ENCODE measurements at places on chromosomes 5 and 9.

DNA sequence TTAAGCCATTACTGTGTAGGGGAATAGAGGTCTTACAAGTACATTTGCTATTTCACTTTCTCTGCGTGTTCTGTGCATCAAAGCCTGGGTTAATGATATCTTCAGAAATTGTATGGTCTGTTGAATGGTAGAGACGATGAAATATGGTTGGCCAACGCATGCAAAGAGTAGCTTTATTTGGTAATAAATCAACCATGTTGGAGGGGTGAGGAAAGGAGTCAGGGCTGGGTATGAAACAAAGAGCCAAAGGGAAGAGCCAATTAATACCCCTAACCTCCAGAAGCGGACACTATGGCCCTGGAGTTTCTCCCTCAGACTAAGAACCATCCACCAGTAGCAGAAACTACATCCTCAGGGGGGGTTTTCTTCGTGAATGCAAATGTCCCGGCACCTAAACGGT, 1974.0 kb upstream of the WWC1 start:
- DNase-seq, result no peak

DNA sequence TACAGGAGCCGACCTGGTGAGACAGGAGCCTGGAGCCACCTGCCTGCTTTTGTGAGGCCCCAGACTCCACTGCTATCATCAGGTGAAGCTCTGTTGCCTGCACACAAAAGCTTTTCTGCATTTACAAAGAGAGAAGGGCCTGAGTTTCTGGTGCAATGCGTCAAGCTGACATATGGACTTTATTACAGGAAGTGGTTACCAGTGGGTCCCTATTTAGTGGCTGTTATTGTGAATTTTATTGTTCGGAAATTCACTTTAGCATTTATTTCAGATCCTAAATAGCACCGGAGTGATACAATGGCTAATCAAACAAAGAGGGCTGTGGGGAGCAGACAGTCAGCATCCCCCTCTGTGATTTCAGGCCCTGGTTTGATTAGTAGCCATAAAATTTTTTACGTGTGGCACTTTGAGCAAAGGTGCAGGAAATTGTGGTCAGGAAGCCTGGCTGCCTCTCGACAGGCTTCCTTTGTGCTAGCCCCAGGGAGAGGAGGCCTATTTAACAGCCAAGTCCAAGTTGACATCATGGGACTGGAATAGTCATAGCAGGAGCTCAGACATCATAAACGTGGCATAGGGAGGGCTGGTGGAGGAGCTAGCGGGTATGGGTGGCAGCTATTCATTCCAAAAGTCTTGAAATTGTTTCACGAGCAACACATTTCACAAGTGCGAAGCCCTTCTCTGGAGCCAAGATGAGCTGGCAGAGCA, 8.4 kb downstream of the TGFBI start:
- no peak for DNase-seq

DNA sequence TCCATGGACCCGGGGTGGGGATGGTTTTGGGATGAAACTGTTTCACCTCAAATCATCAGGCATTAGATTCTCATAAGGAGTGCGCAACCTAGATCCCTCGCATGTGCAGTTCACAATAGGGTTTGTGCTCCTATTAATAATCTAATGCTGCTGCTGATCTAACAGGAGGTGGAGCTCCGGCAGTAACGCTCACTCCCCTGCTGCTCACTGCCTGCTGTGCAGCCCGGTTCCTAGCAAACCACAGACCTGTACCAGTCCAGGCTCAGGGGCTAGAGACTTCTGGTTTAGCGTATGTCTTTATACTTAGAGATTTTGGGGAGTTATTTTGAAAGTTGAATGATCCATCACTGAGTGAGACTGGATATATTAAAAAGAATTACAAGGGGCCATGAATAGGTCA, 50.2 kb downstream of the RICTOR start:
- no peak for DNase-seq

GRCh38 chr5:74641735-74642542, 1.4 kb upstream of the ENC1 start:
- DNase-seq, result no peak

GRCh38 chr5:97495301-97495700, 312.3 kb upstream of the RIOK2 start:
- no peak for DNase-seq

DNA sequence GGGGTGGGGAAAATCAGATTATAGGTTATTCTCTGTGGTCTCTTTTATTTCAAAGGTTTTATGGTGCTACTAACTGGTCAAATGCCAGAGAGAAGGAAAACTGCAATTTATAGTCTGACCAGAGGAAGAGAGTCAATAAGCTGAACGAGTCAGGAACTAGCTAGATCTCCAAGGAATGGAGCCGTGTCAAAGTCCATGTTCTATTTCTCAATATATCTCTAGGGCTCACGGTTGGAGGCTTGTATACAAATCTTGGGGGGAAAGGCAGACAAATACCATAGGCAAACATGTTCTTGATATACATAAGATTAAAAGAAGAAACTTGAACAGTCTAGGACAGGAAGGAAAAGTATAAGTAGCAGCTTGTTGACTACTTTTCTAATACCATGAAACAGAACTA, 627.1 kb downstream of the PDE4D start:
- no peak for DNase-seq

- DNase-seq, result no peak
Observed at GRCh38 chr9:83140061-83140460, 77.1 kb upstream of the RASEF start.

DNA sequence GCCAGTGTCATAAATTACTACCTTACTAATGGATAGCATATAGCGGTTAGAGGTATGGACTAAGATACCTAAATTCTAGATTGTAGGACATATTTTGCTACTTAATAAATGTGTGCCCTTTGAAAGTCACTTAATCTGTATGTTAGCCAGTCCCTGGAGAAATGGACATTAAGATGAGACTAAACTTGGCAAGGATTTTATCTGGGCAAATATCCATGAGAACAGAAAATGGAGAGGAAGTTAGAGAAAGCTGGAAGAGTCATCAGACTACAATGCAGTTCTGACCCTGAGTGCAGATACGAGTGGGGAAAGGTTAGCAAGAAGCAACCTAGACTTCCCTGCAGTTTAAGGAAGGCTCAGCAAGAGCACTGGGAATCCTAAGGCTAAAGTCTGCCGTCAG, 33.0 kb downstream of the TBCA start:
- no peak for DNase-seq

DNA sequence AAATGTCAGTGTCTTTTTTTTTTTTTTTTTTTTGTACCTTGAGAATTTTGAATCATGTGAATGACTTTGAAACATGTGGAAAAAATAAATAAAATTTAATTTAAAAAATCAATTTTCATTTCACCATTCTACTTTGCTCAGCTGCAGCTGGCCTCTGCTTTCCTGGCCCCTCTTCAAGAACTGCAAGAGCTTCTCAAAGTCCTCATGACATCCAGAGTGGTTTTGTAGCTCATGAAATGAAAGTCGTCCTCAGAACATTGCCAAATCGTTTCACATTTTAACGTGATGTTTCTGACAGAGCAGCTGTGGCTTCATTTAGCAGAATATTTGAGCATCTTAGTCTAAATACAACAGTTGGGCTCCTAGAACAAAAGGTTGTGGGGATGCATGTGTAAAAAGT, 47.9 kb upstream of the TMEM215 start:
- DNase-seq, result no peak

DNA sequence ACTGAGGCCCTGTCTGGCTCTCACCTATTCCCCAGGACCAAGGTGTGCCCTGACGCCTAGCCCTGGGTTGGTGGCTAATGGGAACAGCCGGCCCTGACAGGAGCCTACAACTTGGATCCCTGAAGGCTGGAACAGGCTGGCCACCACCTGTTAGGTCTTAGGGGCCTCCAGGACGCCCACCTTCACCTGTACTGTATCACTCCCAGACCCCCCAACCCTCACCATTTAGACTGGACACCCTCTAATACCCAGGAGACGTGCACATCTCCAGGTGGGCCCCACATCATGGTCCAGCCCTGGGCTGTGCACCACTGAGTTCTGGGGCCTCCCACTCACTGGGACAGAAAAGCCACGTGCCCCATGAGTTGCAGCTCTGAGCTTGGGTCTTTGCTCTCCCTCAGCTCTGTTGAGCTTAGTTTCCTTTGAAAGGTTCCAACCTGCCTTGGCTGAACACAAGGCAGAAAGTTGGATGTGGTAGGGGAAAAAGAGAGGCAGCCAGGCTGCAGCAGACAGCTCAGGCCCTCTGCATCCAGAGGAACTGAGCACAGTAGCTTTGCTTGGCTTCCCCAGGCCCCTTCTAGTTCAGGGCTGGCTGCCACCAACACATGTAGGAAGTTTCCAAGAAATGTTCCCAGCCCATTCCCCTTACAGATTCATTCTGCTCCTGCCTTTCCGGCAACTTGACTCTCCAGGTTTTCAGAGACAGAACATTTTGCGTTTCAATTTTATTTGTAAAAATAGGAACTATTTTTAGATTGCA, 116.8 kb upstream of the TBC1D2 start:
- DNase-seq, result no peak

DNA sequence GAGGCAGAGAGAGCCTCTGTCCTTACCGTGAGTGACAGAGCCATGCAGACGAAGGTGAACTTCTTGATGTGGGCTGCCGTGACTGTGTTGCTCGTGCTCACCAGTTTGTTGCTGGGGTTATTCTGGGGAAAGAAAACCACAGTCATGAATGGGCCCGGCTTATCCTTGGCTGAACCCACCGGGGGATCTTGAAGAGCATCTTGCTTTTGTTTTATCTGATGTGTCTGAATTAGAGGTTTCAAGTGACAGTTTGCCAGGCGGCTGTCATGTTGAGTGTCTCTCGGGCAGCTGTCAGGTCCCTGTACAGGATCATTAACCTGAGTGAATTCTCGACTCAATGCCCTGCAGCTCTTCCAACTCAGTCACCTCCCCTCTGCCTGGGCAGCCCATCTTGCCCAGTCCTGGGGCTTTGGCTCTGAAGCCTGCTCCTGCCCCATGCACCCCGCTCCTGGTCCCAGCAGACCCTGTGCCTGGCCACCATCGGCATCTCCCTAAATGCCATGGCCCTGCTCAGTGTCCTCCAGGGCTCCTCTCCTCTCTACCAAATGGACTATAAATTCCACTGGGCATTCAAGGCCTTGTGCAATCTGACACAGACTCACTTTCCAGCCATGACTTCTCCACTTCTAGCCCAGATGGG, 77.4 kb downstream of the OTULIN start:
- no peak for DNase-seq

DNA sequence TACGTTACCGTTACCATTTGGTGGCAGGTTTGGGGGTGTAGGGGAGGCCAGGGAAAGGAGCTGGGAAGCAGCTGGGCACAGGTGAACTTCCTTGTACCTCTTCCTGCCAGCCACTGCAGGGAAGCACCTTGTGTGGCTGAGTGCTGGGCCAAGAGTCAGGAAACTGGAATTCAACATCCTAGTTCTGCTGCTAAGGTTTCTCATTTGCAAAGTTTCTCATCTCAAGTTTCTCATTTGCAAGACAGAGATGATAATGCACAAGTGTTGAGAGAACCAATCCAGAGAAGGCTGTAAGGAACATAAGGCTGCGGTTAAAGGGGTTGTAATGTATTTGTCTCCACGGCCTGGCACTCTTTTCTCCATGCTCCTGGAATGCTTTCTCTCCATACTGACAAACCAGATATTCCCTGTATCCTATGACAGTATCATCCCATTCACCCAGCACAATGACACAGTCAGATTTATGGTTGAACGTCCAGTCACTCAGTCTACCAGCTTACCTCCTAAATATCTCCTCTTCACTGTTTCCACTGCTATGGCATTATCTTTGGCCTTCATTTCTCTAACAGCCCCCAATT, 33.6 kb upstream of the LARP1 start:
- no peak for DNase-seq

- DNase-seq, result no peak
Observed at GRCh38 chr9:28289746-28290145, 716.5 kb upstream of the C9orf72 start.

- no peak for DNase-seq
Observed at GRCh38 chr5:43588842-43589241, 14.1 kb upstream of the NNT start.

- DNase-seq, result no peak
Observed at GRCh38 chr9:121529237-121529987, 29.8 kb upstream of the GGTA1 start.

GRCh38 chr5:96940586-96940985, 4.7 kb downstream of the LNPEP start:
- no peak for DNase-seq

- DNase-seq, result no peak
Observed at GRCh38 chr5:138701678-138702077, 51.5 kb upstream of the CTNNA1 start.

GRCh38 chr9:16901590-16901989, 31.1 kb upstream of the BNC2 start:
- no peak for DNase-seq

DNA sequence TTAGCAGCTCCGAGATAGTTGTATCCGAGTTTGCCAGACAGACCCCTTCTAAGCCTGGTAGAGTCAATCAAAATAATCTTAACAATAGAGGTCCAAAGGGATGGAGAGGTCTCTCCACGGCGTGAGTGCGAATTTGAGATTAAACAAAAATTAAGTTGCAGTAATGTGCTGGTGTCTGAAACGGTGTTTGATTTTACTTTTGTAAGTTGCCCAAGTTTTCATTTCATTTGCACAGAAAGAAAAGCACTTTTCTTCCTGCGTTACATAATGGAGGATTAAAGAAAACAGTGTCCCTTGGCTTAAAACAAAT, 1.2 kb downstream of the IRX1 start:
- no peak for DNase-seq

- DNase-seq, result no peak
Observed at GRCh38 chr9:89212171-89212570, 33.6 kb upstream of the SHC3 start.

GRCh38 chr5:133754575-133755169, 142.3 kb upstream of the FSTL4 start:
- no peak for DNase-seq

DNA sequence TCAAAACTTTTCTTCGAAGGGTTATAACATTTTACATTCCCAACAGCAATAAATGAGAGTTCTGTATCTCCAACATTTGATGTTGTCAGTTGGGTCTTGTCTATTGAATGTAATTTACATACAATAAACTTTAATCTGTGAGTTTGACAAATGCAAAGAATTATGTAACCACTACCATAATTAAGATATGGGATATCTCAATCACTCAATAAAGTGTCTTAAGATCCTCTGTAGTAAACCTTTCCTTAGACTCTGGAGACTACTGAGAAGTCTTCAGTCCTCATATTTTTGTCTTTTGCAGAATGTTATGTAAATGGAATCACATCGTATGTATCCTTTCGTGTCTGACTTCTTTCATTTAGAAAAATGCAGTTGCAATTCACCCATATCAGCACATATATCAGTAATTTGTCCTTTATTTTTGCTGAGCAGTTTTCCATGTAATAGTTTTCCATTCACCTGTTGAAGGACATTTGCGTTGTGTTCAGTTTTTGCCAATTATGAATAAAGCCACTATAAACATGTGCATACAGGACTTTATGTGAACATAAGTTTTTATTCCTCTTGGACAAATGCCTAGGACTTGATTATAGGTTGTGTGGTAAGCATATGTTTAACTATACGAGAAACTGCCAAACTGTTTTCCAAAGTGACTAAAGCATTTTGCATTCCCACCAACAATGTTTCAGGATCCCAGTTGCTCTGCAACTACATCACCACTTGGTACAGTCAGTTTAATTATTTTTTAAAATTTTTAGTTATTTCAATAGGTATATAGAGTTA, 784.6 kb upstream of the ZNF608 start:
- DNase-seq, result no peak

GRCh38 chr5:33312571-33313549, 127.9 kb upstream of the TARS1 start:
- no peak for DNase-seq

All from stimulated activated CD4-positive, alpha-beta T cell treated with anti-CD3 and anti-CD28 coated beads, TNF-alpha, amount 100 ng/mL, for 24 hours (primary cell).